NCI-H69 (cell line): ENCODE measurements at places on chromosomes 16 and 17.
A peak's percentile ranks its signal among the peaks of the same experiment; 100 is the strongest.

DNA sequence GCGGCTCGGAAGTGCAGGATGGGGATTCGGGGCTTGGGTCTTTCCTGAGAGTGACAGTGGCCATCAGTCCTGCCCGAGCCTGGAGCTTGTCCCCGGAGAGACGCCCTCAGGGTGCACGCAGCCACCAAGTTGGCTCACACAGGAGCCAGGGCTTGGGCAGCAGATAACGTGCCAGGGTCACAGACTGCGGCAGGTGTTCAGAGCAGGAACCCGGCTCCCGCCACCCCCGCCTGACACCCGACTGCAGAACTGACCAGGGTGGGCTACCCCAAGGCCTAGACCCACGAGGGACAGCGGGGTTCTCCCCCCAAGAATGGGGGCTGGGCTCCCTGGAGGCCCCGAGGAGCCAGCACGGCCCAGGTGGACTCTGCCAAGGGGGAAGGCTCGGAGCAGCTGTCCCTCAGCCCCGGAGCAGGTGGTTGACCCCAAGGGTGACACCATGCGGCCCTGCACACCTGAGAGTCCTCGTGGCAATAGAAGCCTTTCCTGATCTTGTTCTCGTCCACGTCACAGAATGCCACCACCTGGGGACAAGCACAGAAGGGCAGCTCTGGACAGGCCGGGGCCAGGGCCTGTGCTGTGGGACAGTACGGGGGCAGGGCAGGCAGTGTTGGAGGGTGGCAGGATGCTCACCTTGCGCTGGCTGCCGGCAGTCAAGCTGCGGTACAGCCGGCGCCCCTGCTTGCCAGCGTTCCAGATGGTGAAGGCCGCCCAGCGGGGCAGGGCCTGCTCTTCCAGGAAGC is 117.1 kb upstream of the ZNF750 start:
- DNase-seq, result no peak

GRCh38 chr17:72976971-72977770 is 115.3 kb downstream of the SLC39A11 start:
- peak; percentile 63 for DNase-seq

- DNase-seq, result peak; percentile 93
Observed at GRCh38 chr17:46950997-46951621, 27.9 kb downstream of the RPRML start.

DNA sequence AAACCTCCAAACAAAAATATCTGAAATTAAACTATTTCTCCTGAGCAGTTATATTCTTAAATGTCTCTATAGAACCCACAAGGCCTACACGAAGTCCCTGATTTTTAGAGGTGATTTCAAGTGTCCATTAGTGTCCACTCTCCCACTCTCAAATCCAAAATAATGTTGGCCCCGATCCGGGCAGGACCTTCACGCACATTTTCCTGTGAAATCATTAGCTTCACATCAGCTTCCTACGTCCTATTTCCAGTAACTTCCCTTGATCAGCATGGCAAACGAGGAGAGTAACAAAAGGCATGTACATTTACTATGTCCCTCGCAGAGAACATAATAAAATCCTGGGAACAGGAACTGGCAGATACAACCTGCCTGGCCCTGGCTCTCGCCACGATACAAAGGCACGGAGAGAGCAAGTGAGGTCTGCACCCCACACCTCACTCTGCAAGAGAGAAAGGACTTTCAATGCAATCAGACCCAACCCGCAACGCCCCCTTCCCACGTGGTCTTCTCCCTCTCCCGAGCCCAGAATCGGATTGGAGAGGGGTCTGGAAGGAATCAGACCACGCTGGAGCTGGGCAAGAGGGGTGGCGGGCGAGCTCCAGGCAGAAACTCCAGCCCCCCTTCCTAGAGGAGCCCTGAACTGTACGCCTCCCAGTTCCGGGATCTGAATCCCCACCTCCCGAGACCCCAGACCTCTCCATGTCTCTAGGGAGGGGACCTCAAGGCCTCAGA is 17.5 kb upstream of the C17orf78 start:
- peak; percentile 87 for DNase-seq

- peak; percentile 85 for DNase-seq
Observed at GRCh38 chr16:66474750-66475199, 47.7 kb downstream of the BEAN1 start.

DNA sequence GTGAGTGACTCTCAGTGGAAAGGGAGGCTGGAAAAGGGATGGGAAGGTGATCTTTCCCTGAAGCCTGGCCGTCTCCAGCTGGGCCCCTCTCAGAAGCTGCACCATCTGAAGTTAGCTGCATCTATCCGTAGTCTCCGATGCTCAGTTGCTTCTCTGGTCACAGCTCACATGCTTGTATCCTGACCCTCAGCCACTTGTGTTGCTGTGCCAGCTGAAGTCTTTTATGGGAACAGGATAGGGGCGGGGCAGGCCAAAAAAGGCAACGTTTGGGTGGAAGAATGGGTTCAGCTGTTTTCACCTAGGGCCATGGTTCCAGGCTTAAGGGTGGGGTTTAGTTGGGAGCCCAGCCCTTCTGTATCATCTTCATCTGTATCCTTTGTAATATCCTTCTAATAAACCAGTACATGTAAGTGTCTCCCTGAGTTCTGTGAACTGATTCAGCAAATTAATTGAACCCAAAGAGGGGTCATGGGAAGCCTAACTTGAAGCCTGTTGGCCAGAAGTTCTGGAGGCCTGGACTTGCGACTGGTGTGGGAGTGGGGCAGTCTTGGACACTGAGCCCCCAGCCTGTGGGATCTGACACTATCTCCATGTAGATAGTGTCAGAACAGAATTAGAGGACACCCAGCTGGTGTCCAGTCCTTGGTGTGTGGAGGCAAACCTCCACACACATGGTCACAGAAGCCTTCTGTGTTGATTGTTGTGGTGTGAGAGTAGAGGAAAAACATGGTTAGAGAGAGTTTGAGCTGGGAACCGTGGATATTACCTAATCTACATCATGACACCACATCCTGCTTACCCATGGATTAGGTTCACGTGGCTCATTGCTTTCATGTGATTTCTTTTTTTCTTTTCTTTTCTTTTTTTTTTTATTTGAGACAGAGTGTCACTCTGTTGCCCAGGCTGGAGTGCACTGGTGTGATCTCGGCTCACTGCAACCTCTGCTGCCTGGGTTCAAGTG is 49.3 kb upstream of the FBXO47 start:
- DNase-seq, result no peak

DNA sequence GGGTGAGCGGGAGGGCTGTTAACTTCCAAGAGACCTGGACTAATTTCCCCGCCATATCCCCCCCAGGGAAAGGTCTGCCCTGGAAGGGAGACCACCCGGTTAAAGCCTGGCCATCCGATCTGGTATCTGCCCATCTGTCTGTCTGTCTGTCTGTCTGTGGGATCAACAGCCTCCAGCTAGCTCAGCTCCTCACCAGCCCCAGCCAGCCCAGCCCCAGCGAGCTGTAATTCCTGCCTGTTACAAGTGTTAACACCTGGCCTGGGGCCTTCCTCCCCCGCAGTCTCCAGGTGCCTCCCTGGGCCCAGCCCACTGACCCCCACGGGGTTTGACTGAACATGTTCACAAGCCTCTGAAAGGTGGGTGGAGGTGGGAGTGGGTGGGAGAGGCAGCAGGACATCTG is 4.0 kb downstream of the WNT3 start:
- no peak for DNase-seq

DNA sequence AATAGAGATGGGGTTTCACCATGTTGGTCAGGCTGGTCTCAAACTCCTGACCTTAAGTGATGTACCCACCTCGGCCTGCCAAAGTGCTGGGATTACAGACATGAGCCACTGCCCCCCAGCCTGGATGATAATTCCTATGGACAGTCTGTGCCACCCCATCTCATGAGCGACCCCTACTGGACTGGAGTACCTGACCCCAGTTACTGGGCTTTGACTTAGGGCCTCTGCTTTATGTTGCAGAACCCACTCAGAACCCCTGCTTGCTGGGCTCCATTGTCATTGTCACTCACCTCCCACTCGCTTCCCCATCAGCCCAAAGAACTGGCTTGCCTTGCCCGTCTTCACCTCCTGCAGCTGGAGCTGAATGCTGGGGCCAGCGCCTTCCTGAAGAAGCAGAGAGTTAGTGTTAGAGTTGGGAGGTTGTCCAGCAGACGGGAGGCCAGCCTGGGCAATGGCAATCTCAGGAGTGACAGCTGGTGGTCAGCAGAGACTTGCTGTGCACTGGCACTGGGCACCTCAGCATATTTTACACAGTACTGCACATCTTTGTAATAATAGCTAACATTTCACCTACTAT is 4.0 kb downstream of the TAC4 start:
- peak; percentile 42 for DNase-seq

- DNase-seq, result no peak
Observed at GRCh38 chr17:41499714-41500113, 5.7 kb downstream of the KRT13 start.

DNA sequence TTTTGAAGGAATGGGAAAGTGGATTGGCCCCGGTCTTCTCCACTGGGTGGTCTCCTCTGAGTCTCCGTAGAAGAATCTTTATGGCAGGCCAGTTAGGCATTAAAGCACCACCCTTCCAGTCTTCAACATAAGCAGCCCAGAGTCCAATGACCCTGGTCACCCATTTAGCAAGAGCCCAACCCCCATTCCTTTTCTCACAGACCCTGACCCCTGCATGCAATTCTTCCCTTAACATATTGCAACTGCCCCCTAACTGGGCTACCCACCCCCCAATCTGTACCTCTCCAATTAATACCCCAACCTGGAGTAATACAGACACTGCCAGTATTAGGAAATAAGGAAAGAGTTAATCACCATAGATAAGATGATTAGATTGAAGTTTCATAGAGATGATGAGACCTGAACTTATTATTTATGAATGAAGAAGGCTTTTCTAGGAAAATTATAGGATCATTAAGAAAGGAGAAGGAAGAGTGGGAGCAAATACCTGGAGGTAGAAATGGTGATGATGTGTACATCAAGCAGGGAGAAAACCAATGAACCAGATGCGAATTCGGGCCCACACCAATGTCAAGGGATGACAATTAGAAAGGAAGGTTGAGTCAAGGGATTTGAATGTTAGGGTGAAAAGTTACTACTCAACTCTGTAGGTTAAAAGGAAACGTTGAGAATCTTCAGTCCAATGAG is 2.4 kb downstream of the CCL2 start:
- DNase-seq, result no peak

- DNase-seq, result peak; percentile 58
Observed at GRCh38 chr16:20675488-20676267, 21.8 kb downstream of the ACSM1 start.

DNA sequence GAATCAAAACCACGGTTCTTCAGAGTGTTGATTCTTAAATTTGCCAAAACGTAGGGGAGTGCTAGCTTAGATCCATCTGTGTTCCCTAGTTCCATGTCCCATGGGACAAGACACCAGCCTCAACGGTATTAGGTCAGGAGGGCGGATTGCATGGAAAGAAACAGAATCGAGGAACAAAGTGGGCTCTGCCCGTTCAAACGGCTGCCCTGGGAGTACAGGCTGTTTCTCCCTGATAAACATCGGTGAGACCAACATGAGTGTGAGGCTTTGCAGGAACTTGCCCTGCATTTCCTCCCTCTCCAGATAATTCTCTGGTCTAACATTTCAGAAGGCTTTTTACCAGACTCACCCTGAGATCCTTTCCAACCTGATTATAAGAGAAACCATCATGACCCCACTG is 82.2 kb downstream of the MRM3 start:
- no peak for DNase-seq

DNA sequence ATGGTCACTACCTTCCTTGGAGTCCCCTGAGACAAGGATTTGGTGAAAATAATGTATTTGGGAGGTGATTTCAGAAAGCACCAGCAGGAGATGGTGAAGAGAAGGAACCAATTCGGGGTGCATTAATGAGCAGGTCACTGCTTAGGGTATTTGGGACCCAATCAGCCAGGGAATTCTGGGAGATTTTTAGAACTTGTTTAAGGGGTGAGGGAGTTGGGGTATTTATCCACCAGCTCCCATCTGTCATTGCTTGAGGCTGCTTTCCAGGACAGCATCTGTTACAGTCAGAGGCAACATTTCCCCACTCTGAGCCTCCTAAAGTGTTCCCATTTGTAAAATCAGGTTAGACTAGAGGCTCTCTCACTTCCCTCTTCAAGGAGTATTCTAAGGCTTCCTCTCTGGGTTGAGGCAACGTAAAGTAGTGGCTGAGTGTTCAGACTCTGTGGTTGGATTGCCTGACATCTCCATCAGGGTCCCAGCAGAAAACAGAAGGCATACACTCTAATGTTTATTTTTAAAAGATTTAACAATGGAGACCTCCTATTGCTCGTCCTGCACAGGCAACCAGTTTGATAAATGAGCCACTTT is 60.9 kb downstream of the CLEC19A start:
- peak; percentile 55 for DNase-seq

- DNase-seq, result no peak
Observed at GRCh38 chr17:9037736-9038135, 16.4 kb downstream of the NTN1 start.

DNA sequence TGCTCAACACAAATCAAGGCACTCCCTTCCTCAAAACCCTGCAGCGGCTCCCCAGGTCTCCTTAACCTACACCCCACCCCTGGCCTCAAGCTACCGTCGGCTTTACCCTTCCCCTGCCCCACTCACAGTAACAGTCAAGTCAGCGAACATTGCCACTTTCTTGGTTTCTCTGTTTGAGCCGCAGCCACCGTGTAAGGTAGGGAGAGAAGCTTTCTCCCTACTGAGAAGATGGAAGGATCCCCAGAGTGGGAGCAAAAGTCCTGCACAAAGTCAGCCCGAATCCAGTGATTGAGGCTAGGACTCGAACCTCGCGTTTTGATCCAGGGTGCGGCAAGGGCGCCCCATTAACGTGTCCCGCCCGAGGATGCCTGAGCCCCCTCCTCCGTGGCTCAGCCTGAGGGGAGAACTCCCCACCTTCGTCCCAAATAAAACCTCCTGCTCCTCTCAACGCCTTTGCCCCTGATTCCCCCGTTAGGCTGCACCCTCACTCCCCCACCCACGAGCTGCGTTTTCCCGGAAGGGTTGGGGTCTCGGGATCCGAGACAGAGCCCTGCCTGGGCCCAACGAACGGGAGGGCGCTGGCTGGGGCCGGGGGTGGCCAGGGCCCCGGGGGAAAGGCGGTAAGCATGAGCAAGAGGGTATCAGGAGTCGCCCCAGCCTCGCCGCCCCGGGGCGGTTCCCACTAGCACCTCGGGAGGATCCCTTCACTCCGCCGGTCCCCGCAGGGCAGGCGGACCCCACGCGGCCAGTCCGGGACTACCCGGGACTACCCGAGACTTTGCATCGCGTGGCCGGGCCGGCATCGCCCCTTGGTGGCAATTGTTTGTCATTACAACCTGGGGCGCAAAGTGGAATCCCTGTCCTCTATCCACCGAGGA is 9.9 kb upstream of the NAGS start:
- DNase-seq, result peak; percentile 76

GRCh38 chr16:85491798-85492294 is 121.3 kb upstream of the GSE1 start:
- DNase-seq, result no peak

GRCh38 chr17:19348806-19349205 is 13.7 kb downstream of the B9D1 start:
- no peak for DNase-seq

- DNase-seq, result peak; percentile 96
Observed at GRCh38 chr17:17783825-17784656, 52.7 kb downstream of the SREBF1 start.
